Stimulated activated CD4-positive, alpha-beta T cell treated with anti-CD3 and anti-CD28 coated beads, Interleukin-1b, Interleukin-23, amount 100 ng/mL, for 1 hour (primary cell): ENCODE measurements at places on chromosomes 1 and 21.
A peak's percentile ranks its signal among the peaks of the same experiment; 100 is the strongest.

DNA sequence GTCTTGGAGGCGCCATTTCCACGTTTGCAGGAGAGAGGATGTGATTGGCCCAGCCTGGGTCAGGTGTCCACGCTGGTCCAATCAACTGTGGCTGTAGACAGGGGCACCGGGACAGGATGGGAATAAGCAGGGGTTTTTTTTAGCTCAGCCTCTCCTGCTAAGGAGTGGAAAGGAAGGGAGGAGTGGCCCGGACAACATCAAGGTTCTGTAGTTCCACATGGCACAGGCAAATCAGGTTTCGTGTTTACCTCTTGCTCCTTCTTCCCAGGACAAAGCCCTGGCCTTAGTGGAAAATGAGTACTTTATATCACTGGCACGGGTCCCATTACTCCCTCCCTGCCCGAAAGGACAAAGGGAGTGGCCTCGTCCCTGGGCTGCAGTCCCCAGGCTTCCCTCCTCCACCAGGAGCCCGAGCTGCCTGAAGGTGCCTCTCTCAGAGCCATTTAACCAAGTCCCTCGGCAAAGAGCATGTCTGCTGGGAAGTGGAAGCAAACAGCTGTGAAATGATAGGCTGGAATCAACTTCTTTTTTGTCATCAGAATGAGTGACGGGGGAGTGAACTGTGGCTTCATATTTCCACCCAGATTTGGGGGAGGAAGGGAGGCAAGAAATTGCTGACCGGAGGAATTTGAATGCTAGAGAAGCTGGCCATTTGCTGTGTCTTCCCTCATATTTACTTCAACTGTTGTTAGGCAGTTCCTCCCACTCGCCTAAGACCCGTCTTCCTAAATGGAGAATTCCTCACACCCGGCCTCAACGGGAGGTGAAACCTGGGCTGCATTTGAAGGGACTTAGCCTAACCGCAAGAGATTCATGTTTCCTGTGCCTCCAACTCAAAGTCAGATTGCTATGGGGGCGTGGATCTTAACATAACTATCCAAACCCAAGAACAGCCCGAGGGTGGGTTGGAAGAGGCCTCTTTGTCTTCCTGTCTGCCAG is 84.9 kb upstream of the SLC44A3 start:
- no peak for DNase-seq

DNA sequence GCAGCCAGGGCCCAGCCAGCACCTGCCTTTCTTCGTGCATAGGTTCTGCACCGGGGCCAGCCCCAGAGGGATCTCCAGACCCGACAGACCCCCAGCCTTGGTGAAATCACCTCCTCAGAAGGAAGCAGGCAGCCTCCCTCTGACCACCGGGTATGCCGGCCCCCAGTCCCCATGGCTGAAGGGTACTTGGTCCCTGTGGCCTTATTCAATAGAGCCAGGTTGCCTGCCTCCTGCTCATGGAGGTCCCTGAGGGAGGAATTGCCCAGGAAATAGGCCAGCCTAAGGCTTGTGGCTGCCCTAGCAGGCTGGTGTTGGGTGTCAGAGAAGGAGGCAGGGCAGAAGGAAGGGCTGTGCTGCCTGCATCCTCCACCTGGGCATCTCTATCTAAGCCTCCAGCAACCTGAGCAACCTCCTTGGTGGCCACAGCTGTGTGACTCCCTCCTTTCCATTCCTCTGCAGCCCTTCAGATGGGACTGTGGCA is 338.2 kb upstream of the VAMP3 start:
- DNase-seq = no peak

- DNase-seq = no peak
Observed at GRCh38 chr1:203722909-203723308, 42.1 kb upstream of the LAX1 start.

DNA sequence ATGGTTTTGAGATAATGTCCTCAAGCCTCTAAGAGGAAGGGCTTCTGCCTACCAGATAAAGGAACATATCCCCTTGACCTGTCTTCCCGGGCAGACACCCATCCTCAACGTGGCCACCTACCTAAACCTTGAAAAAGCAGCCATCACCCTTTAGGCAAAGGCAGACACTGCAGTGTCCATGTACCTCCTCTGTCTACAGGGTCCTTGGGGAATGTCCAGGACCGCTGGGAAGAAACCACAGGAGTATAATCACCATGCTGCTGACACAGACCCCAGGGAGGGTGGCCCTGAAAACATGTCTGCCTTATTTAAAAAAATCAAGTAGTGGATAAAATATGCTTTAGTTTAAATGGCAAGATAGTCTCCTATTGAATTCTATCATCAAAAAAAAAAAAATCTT is 16.6 kb downstream of the BCAR3 start:
- DNase-seq = no peak

DNA sequence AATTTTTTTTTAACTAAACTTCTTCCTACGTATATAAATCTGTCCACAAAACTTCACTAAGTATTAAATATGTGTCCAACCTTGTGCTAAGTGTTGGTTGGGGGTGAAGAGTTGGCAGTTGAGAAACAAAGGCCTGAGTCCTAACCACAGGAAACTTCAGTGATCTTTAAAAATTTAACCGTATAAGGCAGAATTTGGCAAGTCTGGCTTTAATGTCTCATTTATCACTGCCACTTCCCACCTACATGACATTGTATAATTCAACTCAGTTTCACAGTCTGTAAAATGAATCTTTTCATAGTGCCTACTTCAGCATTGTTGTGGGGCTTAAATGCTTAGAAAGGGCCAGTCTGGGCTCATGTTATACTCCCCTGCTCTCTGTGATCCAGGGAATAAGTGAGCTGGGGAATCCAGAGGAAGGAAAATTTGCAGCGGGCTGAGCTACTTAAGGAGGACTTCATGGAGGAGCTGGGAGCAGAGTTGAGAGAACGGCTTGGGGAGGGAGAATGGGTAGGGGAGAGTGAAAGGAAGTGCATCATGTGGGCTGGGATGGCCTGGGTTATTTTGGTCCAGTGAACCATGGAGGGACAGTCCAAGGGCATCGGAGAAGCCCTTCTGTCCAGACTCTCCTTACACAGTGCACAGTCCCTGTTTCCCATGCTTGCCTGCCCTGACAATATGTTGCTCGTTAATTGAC is 14.5 kb downstream of the IFNAR2 start:
- no peak for DNase-seq

DNA sequence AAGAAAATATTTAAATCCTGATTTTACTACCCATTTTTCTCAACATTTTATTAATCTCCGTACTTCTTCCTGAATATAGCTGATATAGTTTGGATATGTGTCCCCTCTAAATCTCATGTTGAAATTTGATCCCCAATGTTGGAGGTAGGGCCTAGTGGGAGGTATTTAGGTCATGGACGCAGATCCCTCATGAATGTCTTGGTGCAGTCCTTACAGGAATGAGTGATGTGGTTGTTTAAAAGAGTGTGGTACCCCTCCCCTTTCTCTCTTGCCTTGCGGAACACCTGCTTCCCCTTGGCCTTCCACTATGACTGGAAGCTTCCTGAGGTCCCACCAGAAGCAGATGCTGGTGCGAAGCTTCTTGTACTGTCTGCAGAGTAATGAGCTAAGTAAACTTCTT is 17.5 kb downstream of the RNF115 start:
- DNase-seq = no peak

- DNase-seq = no peak
Observed at GRCh38 chr1:215345766-215346165, 221.3 kb upstream of the KCTD3 start.

GRCh38 chr1:3858231-3858981 is 1.1 kb downstream of the DFFB start:
- no peak for DNase-seq

GRCh38 chr1:59077466-59078069 is 219.3 kb upstream of the FGGY start:
- DNase-seq = no peak

DNA sequence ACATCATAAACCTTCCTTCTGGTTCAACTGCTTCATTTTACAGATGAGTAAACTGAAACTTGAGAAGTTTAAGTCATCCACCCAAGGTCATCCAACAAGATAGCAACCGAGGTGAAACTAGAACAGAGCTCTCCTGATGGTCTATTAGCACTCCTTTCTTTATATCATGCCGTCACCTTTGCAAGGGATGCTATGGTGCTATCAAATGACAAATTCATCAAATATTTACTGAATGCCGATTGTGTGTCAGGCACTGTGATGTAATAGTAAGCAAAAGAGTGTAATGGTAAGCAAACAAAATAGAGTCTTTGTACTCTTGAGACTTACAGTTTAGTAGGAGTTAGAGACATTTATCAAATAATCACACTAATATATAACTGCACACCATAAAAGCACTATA is 14.0 kb upstream of the SGIP1 start:
- DNase-seq = no peak

- no peak for DNase-seq
Observed at GRCh38 chr1:53069265-53069662, 7.3 kb downstream of the PODN start.

DNA sequence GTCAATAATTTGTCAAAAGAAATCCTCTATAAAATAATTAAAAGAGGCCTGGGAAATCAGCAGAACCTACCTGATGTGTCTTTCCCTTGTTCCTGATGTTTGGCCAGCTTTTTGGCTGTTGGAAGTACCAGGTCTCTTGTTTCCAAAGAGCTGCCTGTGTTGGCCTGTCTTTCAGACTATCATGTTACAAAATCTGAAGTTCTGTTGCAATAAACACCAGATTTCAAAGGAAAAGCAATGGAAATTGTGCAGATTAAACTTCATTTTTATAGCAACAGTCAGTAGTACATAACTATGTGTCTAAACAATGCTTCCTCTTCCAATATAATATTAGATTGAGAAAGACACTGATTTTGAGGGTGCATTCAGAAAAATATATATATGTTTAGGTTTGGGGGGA is 647.2 kb upstream of the CXADR start:
- DNase-seq = no peak

GRCh38 chr1:89552471-89553081 is 27.9 kb downstream of the LRRC8B start:
- no peak for DNase-seq

- DNase-seq = no peak
Observed at GRCh38 chr1:36829066-36829465, 205.2 kb downstream of the GRIK3 start.

DNA sequence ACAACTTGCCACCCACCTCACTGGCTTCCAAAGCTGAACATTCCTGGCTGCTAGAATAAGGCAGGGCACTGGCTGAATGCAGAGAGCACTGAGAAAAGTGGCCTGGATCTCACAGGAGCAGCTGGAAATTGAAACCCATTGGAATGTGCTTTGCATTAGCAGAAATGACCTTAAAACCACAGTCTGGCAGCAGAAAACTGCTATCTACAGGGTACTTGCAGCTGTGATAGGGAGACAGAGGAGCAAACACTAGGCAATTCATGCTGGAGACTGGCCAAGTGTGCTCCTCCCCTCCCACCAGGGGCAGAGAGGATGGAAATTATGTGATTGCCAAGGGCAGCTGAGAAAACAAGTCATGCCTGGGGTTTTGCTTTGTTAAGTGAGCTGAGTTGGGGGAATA is 47.2 kb downstream of the HSD3B1 start:
- DNase-seq = no peak

GRCh38 chr1:95311014-95311413 is 77.0 kb downstream of the RWDD3 start:
- no peak for DNase-seq

- DNase-seq = no peak
Observed at GRCh38 chr1:112429749-112430148, 33.7 kb downstream of the CTTNBP2NL start.

- DNase-seq = no peak
Observed at GRCh38 chr21:21969211-21969610, 971.0 kb downstream of the NCAM2 start.

DNA sequence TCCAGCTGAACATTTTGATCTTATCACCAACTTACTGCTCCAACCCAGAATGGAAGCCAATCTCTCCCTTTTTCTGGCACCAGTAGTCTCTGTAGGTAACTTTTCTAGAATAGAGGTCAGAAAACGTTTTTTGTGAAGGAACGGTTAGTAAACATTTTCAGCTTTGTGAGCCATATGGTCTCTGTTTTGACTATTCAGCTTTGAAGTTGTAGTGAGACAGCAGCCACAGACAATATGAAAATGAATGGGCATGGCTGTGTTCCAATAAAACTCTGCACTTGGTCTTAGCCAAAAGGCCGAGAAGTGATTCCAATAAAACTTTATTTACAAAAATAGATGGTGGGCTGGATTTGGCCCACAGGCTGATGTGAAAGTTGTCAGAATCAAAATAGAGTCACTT is 28.9 kb downstream of the MAP10 start:
- DNase-seq = no peak

DNA sequence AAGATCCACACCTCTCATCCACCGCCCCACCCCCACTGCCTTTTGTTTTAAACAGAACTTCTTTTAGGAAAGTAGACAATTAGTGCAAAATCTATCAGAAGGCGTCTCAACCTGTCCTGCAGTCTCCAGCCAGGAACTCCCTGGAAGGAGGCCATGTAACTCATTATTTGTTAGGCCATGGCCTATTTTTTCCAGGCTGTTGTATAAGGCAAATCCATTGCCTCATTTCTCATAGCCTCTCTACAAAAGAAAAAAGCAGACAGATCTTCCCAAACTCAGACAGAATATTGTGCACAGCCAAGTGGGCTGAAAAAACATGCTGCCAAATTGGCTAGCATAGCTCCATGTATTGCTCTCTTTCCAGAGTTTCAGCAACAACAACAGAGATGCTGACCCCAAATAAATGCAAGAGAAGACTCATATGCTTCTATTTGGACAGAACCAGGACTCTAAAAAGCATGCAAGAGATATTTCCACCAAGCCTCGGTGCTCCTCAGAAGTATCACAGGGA is 770.7 kb upstream of the CXADR start:
- DNase-seq = no peak

GRCh38 chr1:230415405-230416132 is 10.6 kb downstream of the PGBD5 start:
- DNase-seq = no peak

- DNase-seq = peak; percentile 52
Observed at GRCh38 chr1:150464422-150464826, 22.8 kb upstream of the TARS2 start.

DNA sequence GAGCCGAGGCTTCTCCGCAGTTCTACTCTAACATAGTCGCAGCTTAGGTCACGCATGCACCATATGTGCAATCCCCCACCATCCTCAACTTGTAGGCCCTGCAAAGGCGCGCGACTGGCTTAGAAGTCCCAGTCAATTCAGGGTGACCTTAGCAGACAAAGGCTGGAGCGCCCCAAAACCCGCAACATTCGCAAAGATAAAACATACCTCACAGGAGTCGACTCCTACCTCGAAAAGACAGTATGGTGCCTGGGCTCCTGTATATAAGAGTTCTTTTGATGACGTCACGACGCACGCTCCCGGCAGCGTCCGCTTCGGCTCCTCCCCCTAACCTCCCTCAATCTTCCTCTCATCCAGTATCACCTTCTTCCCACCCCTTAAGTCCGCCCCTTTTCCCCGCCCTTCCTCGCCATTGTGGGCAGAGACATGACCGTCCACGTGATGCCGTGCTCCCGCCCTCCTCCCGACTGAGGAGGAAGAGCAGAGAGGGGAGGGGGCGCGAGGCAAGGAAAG is at the start of gene GAS5:
Gene GAS5 (minus strand): TSS at position 237 of the 513 bp plus-strand sequence.
- DNase-seq = peak; percentile 99

DNA sequence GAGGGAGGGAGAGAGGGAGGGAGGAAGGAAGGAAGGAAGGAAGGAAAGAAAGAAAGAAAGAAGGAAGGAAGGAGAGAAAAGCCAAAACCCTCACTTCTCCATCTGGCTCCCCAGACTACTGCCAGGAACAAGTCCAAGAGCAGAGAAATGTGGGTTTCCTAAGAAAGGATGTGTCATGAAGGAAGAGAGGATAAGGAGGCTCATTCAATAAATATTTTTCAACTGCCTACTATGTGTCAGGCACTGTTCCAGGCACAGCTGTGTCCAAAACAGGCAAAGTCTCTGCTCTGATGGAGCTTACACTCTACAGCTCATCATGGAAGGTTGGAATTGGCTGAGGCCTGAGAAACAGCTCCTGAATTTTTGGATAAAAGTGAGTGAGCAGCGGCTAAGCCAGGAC is 42.6 kb upstream of the ATP2B4 start:
- no peak for DNase-seq

- DNase-seq = no peak
Observed at GRCh38 chr1:7013833-7014639, 228.8 kb downstream of the CAMTA1 start.
